Aorta (tissue), 5 donors: ENCODE measurements at places on chromosomes 11 and 22. TPM values are rescaled to one million over a fixed set of nuclear protein-coding genes. Genes with fewer than 3 reads are reported as not detected.

OR8K3 gene
- not detected for total RNA-seq

RNF214 gene
- 32.7 TPM for total RNA-seq

GRCh38 chr11:28913883-28914282, 805.7 kb downstream of the METTL15 start:
- H3K27me3 ChIP-seq, result no peaks in the 10 kb centered on the region
- H3K27ac ChIP-seq, result no peak overlapping the region
- no peaks in the 10 kb centered on the region for H3K4me1 ChIP-seq
- H3K4me3 ChIP-seq, result no peak overlapping the region
- DNase-seq, result no peak

DNA sequence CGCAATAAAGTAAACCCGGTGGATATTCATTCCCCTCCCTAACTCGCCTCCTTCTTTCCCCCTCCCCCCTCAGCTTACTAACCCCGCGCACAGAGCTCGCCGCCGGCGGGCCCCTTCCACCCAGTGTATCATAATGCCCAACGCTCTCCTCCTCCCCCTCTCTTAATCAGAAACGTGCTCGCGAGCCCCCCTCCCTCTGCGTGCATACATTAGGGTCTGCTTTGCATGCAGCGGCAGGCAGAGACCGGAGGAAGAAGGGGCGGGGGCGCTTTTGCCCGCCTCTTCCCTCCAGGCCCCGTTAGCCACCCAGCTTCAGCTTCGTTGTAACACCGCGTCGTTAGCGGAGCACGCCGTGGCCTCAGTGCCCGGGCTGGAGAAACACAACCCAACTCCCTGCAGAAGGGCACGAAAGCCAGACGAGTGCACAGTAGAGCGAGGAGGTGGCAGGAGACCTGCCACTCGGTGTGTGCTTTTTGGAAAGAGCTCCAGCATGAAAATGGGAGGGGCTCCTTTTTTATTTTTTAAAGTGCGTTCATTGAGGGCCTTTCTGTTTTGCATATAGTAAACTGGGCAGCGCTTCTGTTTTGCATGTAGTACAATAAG, 901 bp upstream of the KMT2A start:
- peaks cover 6% of the 10 kb centered on the region for H3K4me1 ChIP-seq
- peak; percentile 58 for DNase-seq
- peak overlapping the region; percentile 60 for H3K27ac ChIP-seq
- peak overlapping the region; percentile 56 for H3K4me3 ChIP-seq
- no peaks in the 10 kb centered on the region for H3K27me3 ChIP-seq

RAB38 gene
- 3.9 TPM for total RNA-seq

GRCh38 chr11:16981651-16982194, 32.5 kb downstream of the PLEKHA7 start:
- H3K36me3 ChIP-seq, result no peaks in the 10 kb centered on the region
- H3K27ac ChIP-seq, result no peak overlapping the region
- no peaks in the 10 kb centered on the region for H3K27me3 ChIP-seq
- no peaks in the 10 kb centered on the region for H3K4me1 ChIP-seq

- H3K27ac ChIP-seq, result no peak overlapping the region
- H3K36me3 ChIP-seq, result no peaks in the 10 kb centered on the region
- no peak for DNase-seq
- no peaks in the 10 kb centered on the region for H3K27me3 ChIP-seq
Measured at GRCh38 chr11:61725781-61726231, 26.6 kb upstream of the MYRF start.

DNA sequence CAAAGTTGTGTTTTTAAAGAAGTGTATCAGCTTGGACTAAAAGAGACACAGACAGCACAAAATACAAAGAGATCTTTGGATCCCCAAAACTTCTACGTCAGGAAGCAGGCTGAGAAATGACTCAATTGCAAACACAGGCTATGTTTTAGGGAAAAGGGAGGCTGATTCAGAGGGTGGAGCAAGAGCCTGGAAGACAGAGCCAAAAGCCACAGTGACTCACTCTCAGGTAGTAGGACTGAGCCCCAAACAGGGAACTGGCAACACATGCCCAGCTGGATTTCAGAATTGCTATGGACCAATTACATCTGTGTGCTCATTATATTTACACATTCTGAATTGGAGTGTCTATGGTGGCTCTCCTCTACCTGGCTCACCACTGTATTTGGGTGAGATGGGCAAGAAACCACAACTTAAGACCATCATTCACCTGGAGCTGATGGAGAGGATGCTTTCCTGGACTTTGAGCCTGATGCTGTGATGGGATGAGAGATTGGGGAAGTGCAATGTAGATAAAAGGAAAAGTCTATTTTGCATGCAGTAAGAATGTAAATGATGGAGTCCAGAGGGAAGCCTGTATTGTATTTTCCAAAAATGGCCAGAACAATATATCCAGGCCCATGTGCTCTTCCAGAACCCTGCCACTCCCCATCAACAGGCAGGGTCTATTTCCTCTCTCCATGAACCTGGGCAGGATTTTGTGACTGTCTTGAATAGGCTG, 20.8 kb upstream of the LINC01488 start:
- H3K27ac ChIP-seq, result no peak overlapping the region
- no peak overlapping the region for H3K4me3 ChIP-seq
- H3K36me3 ChIP-seq, result no peaks in the 10 kb centered on the region
- no peaks in the 10 kb centered on the region for H3K4me1 ChIP-seq
- DNase-seq, result peak; percentile 46
- H3K27me3 ChIP-seq, result no peaks in the 10 kb centered on the region

- no peaks in the 10 kb centered on the region for H3K36me3 ChIP-seq
- H3K4me3 ChIP-seq, result no peak overlapping the region
- no peak for DNase-seq
- no peaks in the 10 kb centered on the region for H3K4me1 ChIP-seq
- no peaks in the 10 kb centered on the region for H3K27me3 ChIP-seq
- no peak overlapping the region for H3K27ac ChIP-seq
Measured at GRCh38 chr11:19499999-19500398, 212.6 kb upstream of the NAV2 start.

GLB1L3 gene
- total RNA-seq, result not detected

GRCh38 chr11:44631831-44632230, 66.4 kb downstream of the CD82 start:
- no peak overlapping the region for H3K4me3 ChIP-seq
- H3K27ac ChIP-seq, result no peak overlapping the region
- H3K4me1 ChIP-seq, result no peaks in the 10 kb centered on the region
- no peaks in the 10 kb centered on the region for H3K27me3 ChIP-seq
- DNase-seq, result peak; percentile 53

DNA sequence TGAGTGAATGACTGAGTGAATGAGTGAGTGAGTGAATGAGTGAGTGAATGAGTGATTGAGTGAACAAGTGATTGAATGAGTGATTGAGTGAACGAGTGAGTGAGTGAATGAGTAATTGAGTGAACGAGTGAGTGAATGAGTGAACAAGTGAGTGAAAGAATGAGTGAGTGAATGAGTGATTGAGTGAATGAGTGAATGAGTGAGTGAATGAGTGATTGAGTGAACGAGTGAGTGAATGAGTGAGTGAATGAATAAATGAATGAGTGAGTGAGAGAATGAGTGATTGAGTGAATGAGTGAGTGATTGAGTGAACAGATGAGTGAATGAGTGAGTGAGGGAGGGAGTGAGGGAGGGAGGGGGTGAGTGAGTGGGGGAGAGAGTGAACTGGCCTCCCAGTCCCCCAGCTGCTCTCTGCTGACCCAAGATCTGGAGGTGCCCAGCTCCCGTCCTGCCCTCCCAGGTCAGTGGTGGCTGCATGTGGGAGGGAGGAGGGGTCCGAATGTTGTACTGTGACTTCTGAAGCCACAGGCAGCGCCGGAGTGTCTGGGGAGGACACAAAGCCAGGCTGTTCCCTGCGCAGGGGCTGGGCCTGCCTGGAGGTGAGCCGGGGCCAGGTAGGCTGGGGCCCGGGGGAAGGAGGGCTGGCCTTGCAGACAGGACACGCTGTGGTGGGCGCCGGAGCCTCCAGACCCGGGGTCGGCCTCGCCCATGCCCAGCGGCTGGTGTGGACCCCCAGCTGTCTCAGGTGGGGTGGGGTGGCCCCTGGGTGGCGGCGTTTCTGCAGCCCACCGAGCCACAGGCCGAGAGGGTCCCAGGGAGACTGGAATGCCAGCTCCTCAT, 17.8 kb upstream of the PIM3 start:
- no peaks in the 10 kb centered on the region for H3K36me3 ChIP-seq
- H3K27ac ChIP-seq, result no peak overlapping the region
- no peaks in the 10 kb centered on the region for H3K27me3 ChIP-seq
- H3K4me1 ChIP-seq, result no peaks in the 10 kb centered on the region

DNA sequence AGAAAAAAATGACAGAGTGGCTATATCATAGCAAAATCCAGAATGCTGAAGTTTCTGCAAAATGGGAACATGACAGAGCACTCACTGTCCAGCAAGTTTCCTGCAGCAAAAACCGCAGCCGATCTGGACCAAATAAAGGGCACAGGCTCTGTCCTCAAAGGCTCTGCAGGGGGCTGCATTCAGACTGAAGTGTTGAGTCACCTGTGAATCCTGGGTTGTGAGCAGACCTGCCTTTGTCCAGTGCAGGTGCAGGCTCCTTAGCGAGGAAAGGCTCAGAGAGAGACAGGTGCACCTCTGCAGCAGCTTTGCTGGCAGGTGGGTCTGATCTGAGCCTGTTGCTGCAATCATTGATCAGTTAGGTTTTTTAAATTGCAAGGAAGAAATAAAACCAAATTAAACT, 29.3 kb upstream of the NFAM1 start:
- H3K27me3 ChIP-seq, result no peaks in the 10 kb centered on the region
- no peak overlapping the region for H3K4me3 ChIP-seq
- H3K27ac ChIP-seq, result no peak overlapping the region
- H3K4me1 ChIP-seq, result no peaks in the 10 kb centered on the region
